Tibial nerve (tissue), 4 donors: ENCODE measurements at places on chromosomes 2 and 18.

- no peak for DNase-seq
These were observed 493 bp downstream of the UCN start for GRCh38 chr2:27307545-27308358.

DNA sequence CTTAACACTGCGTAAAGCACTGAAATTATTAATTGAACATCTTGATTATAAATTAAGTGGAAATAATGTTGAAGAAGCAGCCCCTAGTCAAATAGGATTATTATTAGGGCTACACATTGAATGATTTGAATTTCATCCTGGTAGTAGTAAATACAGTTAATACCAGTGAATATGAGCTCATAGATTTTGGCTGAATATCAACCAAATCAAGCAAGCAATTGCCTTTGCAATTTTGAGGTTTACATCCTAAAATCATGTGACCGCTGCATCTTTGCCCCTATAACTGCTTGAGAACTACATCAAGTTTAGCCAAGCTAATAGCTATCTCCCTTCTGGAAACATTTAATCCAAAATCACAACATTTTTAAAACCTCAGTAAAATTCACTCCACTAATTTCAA is 801.2 kb upstream of the PIK3C3 start:
- DNase-seq = no peak

DNA sequence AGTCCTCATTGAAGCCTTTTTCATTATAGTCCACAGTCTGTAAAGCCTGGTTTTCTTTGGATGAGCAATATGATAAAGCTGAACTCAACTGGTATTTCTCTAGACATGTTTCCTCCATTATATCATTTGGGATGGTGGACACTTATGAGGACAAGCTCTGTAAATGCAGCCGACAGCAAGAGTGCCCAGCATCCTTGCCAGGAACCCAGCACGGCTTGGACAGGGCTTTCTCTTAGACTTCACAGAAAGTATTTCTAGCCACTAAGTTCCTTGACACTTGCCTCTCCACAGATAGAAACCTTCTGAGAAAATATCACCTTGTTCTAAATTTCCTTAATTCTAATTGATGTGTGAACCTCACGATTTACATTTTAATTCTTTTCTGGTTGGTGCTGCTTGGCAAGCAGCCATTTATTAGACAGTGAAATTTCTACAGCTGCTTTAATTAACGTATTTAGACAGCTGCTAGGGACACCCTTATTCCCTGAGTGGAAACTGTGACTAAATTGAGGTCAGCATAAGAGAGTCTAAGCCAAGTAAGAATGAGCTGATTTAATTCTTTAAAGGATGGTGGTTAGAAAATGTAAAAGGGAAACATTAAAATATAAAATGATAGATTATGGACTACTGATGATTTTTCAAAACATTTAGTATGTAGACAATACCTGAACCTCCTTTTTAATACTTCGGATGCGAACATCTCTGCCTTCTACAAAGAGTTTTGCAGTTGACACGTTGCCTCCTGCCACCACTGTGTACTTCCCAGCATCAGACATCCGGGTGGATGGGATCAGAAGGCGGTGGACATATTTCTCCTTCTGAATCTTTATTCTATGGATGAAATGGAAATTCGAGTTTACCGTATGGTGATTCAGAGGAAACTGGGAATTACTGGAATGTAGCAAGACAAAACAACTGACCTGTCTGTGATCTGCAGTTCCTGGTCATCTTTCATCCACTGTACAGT is 39.8 kb downstream of the TTN start:
- DNase-seq = no peak

- DNase-seq = no peak
These were observed 31.4 kb upstream of the KCMF1 start for GRCh38 chr2:84939426-84940087.

- DNase-seq = no peak
These were observed 117.9 kb downstream of the SETBP1 start for GRCh38 chr18:44798433-44799048.

- no peak for DNase-seq
These were observed 44.7 kb upstream of the PTMA start for GRCh38 chr2:231663458-231664212.

DNA sequence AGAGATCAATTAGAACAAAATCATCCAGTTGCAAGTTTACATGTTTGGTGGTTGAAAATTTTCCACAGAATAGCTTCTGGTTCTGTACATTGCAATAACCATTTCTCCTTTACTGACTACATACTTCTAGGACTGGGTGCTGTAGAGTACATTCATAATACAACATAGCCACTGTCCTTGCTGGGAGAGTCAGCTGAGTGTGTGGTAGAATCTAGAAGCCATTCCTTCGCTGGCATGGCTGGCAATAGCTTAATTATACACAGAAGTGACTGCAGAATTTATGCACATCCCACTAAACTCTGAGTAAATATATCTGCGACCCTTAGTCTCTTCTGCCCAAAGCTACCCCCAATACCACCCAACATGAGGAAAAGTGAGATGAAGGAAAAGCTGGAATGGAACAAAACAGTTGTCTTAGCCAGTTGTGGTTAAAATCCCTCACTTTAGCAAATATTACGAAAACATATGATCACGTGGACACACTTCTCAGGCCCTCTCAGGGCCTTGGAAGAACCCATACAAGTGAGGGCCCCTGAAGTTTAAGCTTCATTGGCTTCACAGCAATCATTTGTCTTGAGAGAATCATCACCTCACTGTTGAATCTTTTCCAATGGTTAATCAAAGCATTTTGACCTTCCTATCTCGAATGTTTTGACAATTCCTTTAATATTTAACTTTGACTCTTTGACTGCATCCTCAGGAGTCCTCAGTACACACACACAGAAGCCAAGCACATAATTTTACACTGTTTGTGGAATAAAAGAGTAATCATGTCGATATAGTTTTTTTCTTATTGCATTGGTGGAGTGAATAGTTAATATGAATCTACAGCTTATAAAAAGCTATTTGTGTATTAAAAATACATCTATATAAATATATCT is 225.1 kb downstream of the ZNF385B start:
- DNase-seq = no peak

- no peak for DNase-seq
These were observed 1028.6 kb upstream of the ZEB2 start for GRCh38 chr2:145548479-145548878.

GRCh38 chr18:67133669-67134068 is 382.9 kb downstream of the DSEL start:
- DNase-seq = no peak

DNA sequence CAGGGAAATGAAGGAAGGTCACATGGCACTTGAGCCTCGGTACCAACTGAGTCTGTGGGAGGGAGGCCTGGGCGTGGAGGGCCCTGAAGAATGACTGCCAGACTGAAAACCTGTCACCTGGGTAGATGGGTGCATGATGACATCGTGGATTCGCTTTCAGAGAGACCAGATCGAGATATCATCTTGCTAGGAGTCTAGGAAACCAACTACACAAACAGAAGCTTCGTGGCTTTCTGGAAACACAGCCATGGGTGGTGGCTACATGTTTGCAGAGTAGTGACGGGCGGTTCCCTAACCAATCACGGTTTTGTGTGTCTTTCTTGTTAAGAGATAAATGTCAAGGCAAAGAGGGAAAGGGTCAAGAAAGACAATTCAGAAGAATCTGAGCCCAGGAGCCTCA is 155.0 kb downstream of the EIPR1 start:
- no peak for DNase-seq

DNA sequence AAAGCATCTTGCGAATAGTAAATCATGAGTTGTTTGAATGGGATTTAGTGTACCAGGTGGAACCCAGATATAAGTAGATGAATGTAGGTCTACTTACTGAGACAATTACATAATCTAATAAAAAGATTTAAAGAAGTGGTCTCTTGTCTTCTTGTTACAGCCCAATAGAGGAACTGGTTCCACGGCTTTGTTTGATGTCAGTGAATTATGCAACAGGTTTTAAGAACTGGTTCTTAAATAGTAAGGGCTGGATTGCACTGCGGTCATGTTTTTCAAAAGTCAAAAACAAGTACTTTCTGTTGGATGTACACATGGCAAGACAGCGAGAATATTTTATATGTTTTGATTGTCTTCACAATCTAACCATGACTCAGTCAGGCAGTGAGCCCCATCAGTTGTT is 15.4 kb upstream of the SLC9A2 start:
- DNase-seq = no peak

DNA sequence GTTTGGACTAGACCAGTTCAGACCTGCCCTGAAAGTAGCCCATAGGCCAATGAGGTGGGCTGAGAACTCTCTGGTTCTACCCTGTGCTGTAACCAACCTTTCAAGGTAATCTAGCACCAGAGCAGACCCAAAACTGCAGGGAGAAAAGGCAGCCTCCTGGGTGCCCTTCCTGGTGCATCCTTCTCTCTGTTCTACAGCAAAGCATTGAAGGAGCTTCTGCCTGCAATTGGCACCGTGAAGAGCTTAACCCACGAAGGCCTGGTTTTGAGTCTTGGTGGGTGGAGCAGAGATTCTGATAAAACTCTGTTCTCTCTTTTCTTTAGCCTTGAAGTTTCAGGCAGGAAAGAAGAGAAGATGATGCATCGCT is 55.5 kb downstream of the LIPG start:
- no peak for DNase-seq

- no peak for DNase-seq
These were observed 1262.9 kb downstream of the SUCLG1 start for GRCh38 chr2:83196225-83196624.

DNA sequence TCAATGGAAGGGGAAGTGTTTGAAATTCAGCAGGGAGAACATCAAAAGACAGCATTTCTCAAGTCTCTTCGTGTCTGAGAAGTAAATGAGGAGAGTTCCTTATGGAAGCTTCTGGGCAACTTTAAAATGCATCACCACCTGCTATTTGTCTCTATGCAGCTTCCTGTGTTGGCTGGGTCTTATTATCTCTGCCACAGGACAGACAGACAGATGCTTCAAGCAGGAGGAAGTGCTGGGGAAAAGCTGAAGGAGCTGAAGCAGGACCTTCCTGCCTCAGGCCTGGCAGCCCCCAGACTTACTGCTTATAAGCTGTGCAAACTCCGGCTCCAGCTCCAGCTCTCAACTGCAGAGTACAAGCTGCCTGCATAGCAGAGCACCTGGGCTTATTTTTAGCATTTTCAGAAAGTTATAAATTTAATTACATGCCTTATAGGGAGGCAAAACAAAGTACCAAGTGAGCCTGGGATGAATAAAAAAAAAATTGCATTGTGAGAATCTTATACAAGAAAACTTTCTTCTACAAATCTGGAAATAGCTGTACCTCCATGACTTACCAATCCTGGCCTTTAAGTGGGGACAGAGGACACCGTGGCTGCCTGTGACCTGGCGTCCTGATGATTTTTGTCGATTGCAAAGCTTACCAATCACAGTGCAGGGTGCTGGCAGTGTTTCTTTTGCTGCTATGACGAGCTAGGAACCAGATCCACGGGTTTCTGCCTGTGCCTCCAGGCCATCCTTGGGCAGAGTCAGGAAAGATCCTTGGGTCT is 206.3 kb downstream of the SEPTIN10 start:
- no peak for DNase-seq

- DNase-seq = no peak
These were observed 204.1 kb downstream of the CELF4 start for GRCh38 chr18:37361335-37362157.

- DNase-seq = no peak
These were observed 576.4 kb upstream of the PIK3C3 start for GRCh38 chr18:41378598-41378997.

DNA sequence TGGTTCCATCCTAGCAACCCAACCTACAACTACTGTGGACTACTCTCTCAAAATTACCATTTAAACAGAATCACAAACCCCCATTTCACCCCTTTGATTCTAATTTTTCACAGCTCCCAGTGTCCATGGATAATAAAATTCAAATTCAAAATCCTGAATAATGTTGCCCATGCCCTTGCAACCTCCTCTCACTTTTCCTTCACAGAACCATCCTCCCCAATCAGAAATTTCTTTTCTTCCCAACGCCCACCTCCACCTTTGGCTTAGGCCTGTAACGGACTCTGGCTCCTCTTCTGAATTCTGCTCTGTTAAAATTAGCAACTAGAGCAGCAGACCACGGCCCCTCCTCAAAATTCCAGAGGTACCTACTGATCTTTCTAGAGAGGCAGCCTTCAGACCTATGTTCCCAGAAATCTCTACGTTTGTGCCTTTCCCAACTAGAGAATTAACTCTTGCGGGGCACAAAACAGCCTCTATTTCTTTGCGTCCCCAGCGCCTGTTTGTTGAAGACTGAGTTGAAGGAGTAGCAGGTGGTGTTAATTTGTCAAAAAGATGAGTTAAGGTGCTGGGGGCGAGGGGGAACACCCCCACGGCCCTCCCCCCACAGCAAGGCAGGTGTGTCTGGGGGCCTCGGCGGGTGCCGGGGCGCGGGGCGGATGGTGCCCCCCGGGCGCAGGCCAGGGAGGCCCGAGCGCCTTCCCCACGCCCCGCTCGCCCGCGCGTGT is 428 bp upstream of the MAP3K20 start:
- no peak for DNase-seq

GRCh38 chr2:214215107-214215506 is 195.7 kb upstream of the VWC2L start:
- DNase-seq = no peak

GRCh38 chr2:119574108-119574815 is 30.0 kb downstream of the CFAP221 start:
- no peak for DNase-seq
